Stimulated activated naive CD8-positive, alpha-beta T cell treated with anti-CD3 and anti-CD28 coated beads, Interleukin-15, amount 100 ng/mL, for 72 hours (primary cell): ENCODE measurements at places on chromosomes 16 and 17.

GRCh38 chr17:57327176-57327970 is 71.0 kb downstream of the MSI2 start:
- no peak for DNase-seq

- no peak for DNase-seq
Measured at GRCh38 chr17:81910840-81911276, 341 bp downstream of the PCYT2 start.

DNA sequence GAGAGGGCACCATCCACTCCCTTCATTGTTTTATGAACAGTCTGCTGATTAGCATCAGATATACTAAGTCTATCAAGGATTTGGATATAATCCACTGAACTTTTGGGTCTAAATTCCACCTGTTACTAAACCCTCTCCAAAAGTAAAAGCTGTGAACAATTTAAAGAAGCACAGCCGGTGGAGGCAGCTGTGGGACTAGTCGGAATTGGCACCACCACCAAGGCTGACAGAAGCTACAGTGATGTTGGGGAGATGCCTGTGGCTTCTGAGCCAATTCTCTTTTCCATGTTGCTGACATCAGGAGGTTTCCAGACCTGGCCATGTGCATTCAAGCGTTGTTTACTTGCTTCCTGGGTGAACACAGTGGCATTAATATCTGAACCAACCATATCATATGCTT is 679.0 kb upstream of the CA10 start:
- no peak for DNase-seq

DNA sequence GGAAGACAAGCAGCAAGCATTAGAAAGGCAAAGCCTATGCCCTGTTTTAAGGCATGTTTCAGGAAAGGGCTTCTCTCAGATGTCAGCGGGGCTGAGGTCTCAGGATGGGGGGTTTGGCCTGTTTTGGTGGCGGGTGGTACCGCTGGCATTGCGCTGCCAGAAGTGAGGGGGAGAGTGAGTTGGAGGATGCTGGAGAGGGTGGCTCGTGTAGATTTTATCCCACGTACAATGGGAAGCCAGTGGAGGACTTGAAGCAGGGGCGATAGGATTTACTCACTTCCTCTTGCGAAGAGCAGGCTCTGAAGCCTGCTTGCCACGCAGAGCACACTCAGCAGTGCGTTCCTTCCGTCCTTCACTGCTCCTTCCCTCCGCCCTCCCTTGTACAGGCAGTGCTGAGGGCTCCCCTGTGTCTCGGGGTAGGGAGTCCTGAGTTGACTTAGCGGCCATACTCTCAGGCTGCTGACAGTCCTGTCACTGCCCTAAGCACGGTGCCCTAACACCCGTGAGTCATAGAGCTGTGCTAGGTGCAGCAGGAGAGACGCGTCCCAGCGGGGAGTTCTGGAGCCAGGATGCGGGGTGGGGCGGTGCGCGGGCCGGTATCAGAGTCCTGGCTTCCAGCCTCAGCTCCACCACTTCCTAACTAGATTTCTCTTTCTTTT is 113.1 kb downstream of the SNX29 start:
- DNase-seq = peak; percentile 51

DNA sequence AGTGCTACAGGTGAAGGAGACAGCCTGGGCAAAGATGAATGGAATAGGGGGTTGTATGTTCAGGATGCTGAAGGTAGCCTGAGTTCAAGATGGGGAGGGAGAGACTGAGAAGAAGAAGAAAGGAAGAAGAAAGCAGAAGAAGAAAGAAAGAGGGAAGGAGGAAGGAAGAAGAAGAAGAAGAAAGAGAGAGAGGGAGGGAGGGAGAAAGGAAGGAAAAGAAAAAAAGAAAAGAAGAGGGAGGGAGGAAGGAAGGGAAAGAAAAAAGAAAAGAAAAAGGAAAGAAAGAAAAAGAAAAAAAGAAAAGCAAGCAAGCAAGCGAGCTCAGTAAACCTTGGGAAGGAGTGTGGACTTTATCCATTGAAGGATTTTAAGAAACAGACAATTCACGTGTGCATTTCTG is 7.8 kb downstream of the CCDC42 start:
- DNase-seq = no peak

- no peak for DNase-seq
Measured at GRCh38 chr16:75022567-75022966, 23.7 kb downstream of the ZNRF1 start.

DNA sequence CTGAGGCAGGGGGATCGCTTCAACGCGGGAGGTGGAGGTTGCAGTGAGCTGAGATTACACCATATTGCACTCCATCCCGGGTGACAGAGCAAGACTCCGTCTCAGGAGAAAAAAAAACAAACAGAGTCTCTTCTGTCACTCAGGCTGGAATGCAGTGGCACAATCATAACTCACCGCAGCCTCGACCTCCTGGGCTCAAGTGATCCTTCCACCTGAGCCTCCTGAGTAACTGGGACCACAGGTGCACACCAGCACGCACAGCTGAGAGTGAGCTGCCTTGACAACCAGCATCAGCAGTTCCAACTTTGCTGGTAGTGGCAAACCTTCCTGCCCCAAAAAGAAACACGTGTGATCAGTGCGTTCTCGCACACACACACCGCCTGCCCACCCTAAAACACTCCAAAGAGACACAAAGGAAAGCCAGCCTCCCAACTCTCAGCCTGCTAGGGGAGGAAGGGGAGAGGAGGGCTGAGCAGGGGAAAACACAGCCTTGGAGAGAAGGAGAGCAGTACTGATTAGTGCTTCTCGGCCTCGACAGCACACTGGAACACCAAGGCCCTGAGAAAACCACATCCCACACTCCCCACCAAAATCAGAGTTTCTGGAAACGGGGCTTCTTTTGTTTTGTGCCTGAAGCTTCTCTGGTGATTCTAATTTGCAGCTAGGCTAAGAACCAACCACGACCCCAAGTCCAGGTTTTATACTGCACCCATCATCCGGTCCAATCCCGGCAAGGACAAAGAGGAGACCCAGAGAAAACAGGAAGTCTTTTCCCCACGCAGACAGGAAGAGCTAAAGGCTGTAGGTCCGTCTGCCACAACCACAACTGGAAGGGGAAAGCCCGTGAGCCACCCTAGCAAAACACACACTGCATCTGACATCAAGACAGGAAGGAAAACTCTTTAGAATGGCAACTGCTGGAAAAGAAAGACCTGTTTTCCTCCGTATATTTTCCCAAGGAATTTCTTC is 28.8 kb downstream of the ZCCHC14 start:
- peak; percentile 50 for DNase-seq
